Endodermal cell (in vitro differentiated cells): ENCODE measurements at places on chromosomes 5 and 9.
A peak's percentile ranks its signal among the peaks of the same experiment; 100 is the strongest.

DNA sequence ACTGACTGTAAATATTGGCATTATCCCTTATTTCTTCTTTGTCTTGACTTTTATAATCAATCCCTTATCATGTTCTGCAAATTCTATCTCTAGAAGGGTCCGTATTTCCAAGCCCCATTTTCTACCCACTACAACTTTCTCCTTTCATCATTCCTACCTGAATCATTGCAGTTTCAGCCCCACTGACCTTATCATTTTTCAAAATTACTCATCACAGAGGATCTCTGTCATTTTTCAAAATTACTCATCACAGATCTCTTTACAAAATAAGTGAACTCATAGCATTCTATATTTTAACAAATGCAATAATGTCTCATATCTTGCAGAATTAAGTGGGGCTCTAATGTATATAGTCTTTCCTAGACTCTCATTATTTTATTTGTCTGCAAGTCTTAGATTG is 256.9 kb upstream of the COX7C start:
- no peaks in the 10 kb centered on the region for H3K4me1 ChIP-seq
- H3K27ac ChIP-seq: no peak overlapping the region
- no peaks in the 10 kb centered on the region for H3K36me3 ChIP-seq
- no peak overlapping the region for H3K4me3 ChIP-seq

- H3K4me1 ChIP-seq: no peaks in the 10 kb centered on the region
- no peak overlapping the region for H3K27ac ChIP-seq
- H3K27me3 ChIP-seq: no peaks in the 10 kb centered on the region
- no peak overlapping the region for H3K4me3 ChIP-seq
Observed at GRCh38 chr5:72845889-72846288, 29.4 kb downstream of the TNPO1 start.

GRCh38 chr5:179801304-179802206 is 5.1 kb downstream of the MGAT4B start:
- no peak overlapping the region for H3K27ac ChIP-seq
- no peak overlapping the region for H3K4me3 ChIP-seq
- no peaks in the 10 kb centered on the region for H3K27me3 ChIP-seq
- peak; percentile 93 for DNase-seq

DNA sequence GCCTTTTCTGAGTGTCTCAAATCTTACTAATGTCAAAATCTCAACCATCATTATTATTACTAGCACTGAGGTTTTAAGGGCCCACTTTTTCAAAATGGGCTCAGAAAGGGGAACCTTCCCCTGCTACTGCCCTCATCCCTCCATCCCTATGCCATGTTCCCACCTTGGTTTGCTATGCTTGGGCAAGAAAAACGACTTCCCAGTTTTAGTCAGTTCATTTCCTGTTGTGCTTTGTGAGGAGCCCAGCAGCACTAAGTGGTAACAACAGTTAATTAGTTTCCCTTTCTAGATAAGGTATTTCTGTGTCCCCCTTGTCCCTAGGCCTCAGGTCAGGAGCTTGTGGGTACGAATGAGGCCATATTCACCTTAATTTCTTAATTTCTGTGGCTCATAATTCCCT is 595.2 kb downstream of the RAB3C start:
- H3K27me3 ChIP-seq: no peaks in the 10 kb centered on the region
- H3K4me3 ChIP-seq: no peak overlapping the region
- DNase-seq: no peak
- no peaks in the 10 kb centered on the region for H3K36me3 ChIP-seq

DNA sequence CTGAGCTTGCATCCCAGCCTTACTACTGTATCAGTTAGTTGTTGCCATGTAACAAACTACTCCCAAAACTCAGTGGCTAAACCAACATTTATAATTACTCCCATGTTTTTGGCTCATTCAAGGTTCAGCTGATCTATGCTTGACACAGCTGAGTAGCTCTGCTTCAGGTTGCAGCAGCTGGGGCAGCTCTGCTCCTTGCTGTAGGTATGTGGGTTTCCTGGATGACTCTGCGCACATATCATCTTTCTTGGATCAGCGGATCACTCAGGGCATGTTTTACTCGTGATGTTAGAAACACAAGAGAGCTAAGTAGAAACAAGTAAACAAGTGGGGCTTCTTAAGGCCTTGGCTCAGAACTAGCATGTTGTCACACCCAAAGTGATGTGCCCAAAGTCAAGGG is 15.1 kb downstream of the TEK start:
- no peaks in the 10 kb centered on the region for H3K4me1 ChIP-seq
- no peaks in the 10 kb centered on the region for H3K27me3 ChIP-seq
